ENCODE measurements at places on chromosomes 12 and 14.

DNA sequence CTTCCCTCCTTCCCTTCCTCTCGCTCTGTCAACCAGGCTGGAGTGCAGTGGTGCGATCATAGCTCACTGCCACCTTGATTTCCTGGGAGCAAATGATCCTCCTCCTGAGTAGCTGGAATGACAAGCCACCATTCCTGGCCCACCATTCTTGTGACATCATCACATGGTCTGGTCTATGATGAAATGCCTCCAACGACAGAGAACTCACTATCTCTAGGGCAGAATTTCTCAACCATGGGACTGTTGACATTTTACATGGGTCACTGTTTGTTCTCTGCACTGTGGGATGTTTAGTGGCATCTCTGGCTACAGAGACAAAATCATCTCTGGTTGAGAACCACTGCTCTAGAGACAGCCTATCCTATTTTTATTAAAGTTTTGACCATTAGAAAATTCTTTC is 9.7 kb downstream of the VRK1 start:
- no peak for DNase-seq

- DNase-seq, result no peak
These were observed 434.6 kb downstream of the ADAMTS20 start for GRCh38 chr12:43117226-43117930.

DNA sequence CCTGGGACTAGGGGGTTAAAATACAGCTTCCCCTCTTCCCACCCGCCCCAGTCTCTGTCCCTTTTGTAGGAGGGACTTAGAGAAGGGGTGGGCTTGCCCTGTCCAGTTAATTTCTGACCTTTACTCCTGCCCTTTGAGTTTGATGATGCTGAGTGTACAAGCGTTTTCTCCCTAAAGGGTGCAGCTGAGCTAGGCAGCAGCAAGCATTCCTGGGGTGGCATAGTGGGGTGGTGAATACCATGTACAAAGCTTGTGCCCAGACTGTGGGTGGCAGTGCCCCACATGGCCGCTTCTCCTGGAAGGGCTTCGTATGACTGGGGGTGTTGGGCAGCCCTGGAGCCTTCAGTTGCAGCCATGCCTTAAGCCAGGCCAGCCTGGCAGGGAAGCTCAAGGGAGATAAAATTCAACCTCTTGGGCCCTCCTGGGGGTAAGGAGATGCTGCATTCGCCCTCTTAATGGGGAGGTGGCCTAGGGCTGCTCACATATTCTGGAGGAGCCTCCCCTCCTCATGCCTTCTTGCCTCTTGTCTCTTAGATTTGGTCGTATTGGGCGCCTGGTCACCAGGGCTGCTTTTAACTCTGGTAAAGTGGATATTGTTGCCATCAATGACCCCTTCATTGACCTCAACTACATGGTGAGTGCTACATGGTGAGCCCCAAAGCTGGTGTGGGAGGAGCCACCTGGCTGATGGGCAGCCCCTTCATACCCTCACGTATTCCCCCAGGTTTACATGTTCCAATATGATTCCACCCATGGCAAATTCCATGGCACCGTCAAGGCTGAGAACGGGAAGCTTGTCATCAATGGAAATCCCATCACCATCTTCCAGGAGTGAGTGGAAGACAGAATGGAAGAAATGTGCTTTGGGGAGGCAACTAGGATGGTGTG is 1.9 kb downstream of the GAPDH start:
- no peak for DNase-seq

- no peak for DNase-seq
These were observed 55.7 kb downstream of the GALNT8 start for GRCh38 chr12:4775936-4776335.

GRCh38 chr12:85617307-85618091 is 218.7 kb downstream of the RASSF9 start:
- DNase-seq, result no peak

Data from stimulated activated CD4-positive, alpha-beta T cell treated with anti-CD3 and anti-CD28 coated beads, TNF-alpha, amount 100 ng/mL, for 48 hours (primary cell).